AG20443 (cell line): ENCODE measurements at places on chromosomes 7 and 10.

DNA sequence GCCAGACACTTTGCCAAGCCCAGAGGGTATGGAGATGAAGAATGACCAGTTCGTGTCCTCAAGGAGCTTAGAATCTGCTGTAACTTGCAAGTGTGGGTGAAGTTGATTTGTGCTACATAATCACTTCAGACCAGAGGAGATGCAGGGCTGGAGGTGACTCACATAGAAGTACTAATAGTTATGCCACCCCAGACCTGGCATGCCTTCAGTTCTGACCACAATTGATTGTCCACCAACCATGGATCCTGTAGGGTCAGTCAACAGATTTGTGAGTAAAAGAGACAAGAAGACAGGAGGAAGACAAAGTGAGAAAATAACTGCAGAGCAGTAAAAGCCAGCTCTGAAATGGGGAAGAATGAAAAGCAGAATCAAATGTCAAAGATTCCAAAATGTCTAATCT, 51.2 kb upstream of the BMPER start:
- DNase-seq: peak; percentile 43

DNA sequence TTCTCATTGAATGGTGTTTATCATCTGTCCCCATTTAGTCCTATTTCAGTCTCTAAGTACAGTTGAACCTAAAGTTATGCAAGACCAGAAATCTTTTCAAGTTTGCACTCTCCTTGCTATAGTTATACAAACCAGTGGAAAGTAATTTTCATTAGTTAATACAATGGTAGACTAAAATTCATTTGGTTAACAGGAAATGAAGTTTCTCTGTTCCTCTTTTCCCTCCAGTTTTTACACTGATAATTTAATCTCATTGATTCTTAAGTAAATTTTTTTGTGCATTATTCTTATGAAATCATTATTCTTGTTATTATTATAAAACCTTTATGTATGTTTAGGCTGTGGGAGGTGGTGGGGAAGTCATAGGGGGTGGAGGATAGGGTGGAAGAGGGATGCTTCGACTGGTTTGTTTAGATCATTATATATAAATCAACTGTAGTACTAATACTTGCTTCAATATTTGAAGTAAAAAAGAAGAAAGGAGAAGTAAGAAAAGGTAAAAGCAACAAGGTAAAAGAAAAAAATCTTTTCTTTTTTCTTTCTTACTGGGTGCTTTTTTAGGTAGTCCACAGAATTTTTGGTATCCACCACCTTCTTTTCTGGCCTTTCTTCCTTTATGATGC, 104.1 kb downstream of the GPR85 start:
- no peak for DNase-seq

DNA sequence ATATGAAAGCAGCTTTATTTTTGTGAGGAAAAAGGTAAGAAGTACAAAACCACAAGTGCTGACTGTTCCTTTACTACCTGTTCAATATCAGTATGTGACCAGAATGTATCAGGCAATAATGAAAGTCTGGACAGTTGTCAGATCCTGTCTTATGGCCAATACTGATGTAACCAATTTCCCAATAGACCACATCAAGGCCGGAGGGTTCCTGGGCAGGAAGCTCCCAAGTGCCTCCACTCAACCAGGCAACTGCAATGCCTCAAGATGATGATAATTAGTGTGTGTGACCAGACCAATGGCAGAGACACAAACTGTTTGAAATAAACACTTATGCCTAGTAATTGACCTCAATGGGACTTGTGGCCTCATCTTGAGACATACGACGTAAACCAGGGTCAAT, 149.4 kb upstream of the ASAH2 start:
- DNase-seq: no peak

DNA sequence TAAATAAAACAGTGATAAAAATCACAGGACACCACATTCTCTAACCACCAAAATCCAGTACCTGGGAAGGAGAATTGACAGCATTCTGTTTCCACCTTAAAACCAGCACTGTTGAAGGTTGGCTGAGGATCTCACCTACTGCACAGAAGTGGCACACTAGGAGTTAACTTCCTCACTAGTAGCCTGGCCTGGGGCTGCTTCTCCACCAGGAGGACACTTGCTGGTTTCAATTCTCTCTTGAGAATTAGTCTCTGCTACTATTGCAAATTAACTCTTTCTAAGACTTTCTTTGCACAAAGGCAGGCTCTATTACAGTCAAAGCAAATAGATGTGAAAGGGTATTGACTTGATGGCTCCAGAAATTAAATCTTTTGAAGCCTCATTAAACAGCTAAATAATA, 2.3 kb upstream of the CTTNBP2 start:
- DNase-seq: no peak

GRCh38 chr10:10038348-10038747, 979.3 kb upstream of the CELF2 start:
- DNase-seq: no peak

DNA sequence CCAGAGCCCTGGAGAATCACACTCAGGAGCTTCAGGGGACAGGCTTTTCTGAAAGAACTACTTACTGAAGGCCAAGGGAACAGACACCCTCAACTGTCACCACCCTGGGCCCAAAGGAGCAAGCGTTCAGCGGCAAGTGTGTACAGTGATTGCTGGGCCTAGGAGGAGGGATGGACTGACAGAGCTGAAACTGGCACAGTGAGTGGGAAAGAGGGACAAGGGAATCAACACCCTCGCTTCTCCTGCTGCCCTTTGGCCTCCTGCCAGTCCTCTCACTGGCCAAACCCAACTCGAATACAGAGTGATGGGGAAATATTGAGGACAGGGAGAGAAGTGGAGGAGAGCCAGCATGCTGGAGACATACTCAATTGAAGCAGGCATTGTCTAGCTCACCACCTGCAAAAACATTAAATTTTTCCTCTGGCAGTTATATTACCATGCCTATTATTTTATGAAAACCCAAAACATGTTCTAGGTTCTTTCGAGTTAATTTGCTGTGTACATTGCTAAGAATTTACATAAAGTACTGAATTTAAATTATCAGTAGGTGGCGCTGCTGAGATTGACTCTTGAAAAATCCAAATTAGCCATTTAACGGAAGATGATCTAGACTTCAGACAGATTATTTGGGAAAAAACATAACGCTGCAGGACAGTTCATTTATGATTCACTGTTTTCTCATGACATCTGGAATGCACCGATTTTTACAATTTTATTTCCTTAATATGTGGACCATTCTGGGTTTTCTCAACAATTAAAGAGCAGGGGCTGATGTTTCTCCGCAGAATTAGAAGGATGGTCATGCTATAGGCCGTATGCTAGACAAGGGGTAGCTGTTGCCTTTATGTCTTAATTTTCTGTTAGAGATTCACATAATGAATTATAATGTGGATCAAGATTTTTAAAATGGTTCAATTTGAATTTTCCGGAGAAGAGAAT, 14.7 kb upstream of the TMEM236 start:
- peak; percentile 47 for DNase-seq

DNA sequence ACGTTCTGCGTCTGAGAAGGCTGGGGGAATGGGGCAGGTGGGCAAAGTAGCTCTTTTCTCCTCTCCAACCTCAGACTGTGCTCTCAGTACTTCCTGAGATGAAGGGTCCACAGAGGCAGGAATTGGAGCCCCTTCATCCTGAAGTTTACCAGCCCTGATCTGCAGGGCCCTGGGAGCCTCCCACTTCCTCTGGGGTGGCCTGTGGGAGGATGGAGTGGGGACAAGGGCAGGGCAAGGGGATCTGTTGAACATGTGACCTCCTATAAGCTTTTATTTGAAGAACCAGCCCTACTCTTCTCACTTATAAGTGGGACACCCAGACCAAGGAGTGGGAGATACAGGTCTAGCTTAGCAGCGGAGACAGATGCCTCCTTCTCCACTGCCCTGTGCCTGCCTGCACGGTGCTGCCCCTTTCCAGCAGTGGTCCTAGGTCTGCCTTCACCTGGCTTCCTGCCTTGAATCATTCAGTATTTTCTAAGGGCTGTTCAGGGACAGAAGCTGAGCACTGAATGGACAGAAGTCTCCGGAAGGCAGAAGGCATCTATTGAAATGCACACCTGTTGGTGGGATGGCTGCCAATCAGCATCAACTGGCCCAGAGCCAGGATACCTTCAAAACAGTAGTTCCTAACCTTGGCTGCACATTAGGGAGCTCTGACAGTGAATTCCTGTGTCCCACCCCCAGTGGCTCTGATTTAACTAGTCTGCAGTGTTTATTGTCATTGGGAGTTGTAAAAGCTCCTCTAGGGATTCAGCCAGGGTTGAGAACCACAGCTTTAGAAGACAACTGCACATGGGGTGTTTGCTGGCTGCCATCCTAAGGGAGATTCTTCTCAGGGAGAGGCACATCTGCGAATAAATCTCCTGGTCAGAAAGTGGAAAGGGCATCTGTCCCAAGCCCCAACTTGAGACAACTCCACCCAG, 2.7 kb upstream of the ARHGAP22 start:
- DNase-seq: no peak

GRCh38 chr10:3911713-3912442, 126.9 kb upstream of the KLF6 start:
- peak; percentile 65 for DNase-seq

DNA sequence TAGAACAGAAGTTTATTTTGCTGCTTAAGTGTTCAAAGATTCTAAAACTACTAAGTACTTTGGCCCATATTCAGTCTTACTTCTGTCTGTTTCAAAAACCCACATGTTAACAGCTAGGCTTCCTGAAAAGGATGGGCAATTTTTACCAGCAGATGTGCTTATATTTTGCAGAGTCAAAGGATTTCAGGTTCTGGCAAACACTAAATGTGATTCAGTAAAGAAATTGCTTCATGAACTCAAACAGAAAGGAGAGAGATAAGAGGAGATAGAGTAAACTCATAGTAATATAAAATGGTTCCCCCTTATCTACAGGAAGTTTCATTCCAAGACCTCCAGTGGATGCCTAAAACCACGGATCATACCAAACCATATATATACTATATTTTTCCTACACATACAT, 248.5 kb downstream of the AGMO start:
- no peak for DNase-seq

DNA sequence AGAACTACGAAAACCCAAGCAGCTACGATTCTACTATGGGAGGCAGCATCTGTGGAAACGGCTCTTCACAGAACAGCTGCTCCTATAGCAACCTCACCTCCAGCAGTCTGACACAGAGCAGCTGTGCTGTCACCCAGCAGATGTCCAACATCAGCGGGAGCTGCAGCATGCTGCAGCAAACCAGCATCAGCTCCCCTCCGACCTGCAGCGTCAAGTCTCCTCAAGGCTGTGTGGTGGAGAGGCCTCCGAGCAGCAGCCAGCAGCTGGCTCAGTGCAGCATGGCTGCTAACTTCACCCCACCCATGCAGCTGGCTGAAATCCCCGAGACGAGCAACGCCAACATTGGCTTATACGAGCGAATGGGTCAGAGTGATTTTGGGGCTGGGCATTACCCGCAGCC, 81.6 kb upstream of the SAMD8 start:
- no peak for DNase-seq

DNA sequence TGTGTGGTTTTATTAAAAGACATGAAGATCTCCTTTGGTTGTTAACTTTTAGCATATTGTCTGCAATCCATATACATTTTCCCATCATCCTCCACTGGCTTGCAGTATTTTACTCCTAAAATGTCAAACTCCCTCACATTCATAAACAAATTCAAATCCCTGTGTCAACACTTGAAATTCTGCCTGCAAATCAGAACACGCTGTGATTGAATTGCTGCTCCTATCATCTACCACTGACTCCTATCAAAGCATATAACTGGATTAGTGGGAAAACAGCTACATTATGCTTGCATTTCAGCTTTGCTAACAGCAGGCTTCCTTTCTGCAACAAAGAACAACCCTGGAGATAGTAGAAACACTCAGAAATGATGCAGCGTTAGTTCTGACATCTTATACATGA, 281.8 kb upstream of the HGF start:
- no peak for DNase-seq

- no peak for DNase-seq
These were observed 49.5 kb downstream of the VSTM2A start for GRCh38 chr7:54591404-54592386.

GRCh38 chr10:614139-614711, 75.2 kb downstream of the DIP2C start:
- DNase-seq: no peak

DNA sequence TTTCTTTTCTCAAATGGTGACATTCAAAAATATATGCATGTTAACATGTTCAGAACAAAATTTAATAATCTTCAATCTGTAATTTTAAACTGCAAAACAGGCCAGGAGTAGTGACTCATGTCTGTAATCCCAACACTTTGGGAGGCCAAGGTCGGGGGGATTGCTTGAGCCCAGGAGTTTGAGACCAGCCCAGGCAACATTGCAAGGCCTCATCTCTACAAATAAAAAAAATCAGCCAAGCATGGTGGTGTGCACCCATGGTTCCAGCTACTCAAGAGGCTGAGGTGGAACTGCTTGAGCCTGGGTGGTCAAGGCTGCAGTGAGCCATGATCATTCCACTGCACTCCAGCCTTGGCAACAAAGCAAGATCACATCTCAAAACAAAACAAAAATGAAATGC, 394.3 kb downstream of the PARD3 start:
- DNase-seq: no peak

DNA sequence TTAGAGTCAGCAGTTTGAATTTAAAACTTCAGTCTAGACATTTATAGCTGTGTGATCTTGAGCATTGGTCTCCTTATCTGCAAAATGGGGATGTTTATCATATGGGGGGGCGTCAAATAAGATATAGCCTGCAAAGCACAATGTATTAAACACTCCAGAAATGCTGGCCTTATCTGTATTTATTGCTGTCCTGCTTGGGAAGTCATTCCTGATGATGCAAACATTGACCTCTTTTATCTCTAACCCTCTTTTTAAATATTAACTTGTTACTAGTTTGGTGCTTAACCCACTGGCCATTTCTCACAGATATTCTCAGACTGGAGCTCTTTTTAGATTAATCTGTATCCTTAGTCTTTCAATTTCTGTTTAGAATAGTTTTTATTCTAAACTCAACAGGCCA, 13.2 kb downstream of the MRPS33 start:
- no peak for DNase-seq

GRCh38 chr10:71084818-71085126, 127.6 kb upstream of the UNC5B start:
- DNase-seq: peak; percentile 7

GRCh38 chr7:36408589-36408988, 18.9 kb downstream of the ANLN start:
- no peak for DNase-seq

- peak; percentile 79 for DNase-seq
These were observed 167.0 kb upstream of the PPP1R3A start for GRCh38 chr7:114085592-114086501.

DNA sequence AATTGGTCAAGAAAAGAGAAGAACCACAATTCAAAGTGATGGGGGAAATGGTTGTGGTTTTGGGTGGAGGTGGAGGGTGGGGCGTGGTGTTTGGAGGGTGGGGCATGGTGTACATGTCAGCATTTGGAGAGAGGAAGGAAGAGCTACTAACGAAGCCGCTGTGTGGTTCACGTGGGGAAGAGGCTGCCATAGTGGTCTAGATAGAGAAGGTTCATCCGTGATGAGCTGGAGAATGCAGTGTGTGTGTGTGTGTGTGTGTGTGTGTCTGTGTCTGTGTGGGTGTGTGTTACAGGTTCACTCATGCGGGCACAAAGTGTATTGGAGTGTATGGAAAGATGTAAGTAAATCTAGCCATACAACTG, 6.1 kb upstream of the VCL start:
- DNase-seq: peak; percentile 15
